ENCODE measurements at places on chromosomes 3 and 15.

DNA sequence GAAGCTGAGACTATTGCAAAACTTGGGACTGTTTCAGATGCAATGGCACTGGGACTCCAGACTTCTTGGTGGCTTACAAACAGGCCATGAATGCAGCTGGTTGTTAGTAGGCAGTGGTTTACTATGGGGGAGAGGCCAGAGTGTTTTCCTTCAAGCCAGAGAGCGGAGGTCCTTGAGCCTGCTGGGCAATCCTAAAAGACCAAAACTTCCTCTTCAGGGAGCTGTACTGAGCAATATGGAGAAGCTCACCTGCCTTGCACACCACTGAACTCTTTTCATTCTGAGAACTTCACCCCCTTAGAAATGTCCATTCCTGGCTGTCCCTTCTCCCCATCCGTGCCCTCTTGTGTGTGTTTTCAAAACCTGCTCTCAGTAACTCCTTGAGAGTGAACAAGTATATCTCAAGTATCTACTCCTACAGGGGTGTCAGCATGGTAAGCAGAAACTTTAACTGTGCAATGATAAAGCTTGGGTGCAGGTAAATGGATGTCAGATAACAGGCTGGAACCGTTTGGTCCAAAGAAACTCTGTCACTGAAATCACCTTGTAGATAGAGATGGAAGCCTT, 213.9 kb downstream of the CLSTN2 start:
- DNase-seq: no peak

DNA sequence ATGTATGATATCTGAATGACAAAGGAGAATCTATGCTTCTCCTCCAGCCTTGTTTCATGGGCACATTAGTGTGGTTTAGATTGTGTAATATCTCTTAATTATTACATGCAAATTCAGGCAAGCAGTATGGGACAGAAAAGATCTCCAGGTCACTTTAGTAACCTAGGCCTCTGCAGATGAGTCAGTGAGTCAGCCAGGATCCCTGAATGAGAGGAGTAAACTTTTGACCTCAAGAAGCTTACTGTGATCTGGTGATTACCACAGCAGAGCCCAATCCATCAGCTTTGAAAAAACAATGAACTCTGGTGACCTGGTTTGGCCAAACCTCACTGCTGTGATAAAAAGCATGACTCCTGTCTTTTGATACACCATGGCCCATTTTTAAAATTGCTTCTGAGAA, 107.8 kb downstream of the LRRN1 start:
- DNase-seq: no peak

DNA sequence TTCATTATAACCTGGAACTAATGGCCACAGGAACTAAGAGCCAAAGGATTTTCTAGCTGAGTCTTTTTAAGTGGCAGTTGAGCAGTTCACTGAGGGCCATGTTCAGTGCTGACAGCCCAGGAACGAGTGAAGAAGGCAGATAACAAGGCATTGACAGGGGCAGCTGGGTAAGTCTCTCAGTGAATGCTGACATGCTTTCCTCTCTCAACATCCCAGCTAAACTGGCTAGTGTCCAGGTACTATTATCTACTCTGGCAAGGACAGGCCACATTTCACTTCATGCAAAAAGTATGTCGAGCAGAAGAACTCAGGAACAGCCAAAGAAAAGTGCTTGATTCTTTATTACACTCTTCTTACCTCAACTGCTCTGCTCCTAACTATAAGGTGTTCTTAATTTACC, 515.9 kb downstream of the NLGN1 start:
- no peak for DNase-seq

DNA sequence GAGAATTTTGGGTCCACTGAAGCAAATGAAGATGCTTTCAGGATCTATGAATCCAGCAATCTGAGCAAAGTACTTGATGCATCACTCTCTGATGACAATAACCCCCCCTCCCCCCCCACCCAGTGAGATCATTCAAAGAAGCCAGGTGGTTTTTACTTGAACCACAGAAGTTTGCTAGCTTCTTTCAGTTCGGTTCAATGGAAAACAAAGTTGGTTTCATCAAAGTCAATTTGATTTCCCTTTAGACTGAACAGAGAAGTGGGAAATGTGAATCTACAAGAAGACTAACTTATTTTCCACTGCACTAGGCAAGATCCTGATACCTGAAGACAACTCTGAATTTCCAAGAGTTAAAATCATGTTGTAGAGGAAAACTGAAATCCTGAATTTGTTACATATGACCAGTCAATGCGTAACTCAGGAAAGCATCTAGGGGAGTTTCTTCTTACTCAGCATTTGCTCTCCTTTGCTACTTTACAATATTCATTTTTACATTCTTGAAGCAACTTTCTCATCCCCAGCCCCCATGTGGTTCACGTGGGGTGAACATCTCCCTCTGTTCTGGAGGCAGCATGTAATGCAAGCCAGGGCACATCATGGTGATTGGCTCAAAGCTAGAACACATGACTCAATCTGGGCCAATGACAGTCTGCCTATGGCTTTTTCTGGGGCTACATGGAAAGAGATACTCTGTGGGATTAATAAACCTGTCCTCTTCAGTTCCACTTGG, 572.6 kb downstream of the FOXP1 start:
- DNase-seq: no peak

- no peak for DNase-seq
Measured at GRCh38 chr3:120148187-120148949, 54.1 kb upstream of the GSK3B start.

GRCh38 chr15:70268698-70269251, 171.1 kb upstream of the TLE3 start:
- DNase-seq: no peak

GRCh38 chr3:121943431-121943830, 49.2 kb downstream of the SLC15A2 start:
- DNase-seq: no peak

DNA sequence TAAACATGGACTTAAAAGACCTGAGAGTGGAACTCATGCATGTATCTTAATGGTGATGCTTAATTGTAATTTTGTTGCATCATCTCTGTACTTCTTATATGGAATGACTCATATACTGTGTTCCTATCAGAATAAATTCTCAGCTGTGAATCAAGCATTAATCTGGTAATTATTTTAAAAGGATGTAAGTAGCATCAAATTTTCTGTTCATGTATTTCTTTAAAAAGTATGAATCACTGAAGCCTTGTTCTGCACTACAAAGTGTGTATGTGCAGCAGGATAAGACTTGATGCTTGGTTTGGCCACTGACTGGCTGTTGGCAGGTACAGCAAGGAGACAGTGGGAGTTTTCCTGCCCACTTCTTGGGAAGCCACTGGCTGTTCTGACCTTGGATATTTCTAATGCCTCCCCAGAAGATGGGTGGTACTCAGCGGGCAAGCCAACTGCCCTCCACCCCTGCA, 123.9 kb downstream of the ANO10 start:
- no peak for DNase-seq

- DNase-seq: peak; percentile 37
Measured at GRCh38 chr3:138469874-138470273, 35.5 kb downstream of the ESYT3 start.

GRCh38 chr3:39000008-39000450, 51.7 kb downstream of the SCN11A start:
- DNase-seq: no peak

DNA sequence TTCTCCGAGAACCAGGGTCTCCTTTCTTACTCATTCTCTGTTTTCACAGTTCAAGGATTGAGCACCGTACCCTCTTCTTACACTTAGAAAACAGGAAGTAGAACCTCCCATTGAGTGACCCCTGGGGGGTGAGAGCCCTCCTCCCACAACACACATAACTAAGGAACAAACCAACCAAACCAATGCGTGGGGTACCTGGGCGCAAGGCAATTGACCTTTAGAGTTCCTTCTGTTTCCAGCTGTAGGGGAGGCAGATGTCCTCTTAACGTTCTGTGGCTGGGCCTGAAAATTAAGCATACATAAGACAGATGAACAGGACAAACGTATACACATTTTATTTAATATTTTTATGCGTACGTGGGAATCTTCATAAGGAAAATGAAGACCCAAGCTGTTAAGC, 33.5 kb upstream of the TIMP4 start:
- DNase-seq: no peak

- no peak for DNase-seq
Measured at GRCh38 chr3:10365791-10366190, 44.9 kb upstream of the SEC13 start.

GRCh38 chr15:80988148-80988796, 1.3 kb downstream of the MESD start:
- no peak for DNase-seq

DNA sequence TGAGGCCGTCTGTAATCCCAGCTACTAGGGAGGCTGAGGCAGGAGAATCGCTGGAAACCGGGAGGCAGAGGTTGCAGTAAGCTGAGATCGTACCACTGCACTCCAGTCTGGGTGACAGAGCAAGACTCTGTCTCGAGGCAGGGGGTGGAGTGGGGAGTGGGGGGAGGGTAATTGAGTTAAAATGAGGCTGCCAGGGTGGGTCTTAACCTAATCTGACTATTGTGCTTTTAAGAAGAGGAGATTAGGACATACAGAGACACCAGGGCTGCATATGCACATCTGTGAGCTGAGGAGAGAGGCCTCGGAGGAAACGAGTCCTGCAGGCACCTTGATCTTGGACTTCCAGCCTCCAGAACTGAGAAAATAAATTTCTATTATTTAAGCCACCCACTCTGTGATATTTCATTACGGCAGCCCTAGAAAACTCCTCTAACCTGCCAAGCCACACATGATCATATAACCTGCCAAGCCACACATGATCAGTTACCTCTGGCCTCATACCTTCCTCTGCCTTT, 197.0 kb downstream of the THSD4 start:
- DNase-seq: no peak

DNA sequence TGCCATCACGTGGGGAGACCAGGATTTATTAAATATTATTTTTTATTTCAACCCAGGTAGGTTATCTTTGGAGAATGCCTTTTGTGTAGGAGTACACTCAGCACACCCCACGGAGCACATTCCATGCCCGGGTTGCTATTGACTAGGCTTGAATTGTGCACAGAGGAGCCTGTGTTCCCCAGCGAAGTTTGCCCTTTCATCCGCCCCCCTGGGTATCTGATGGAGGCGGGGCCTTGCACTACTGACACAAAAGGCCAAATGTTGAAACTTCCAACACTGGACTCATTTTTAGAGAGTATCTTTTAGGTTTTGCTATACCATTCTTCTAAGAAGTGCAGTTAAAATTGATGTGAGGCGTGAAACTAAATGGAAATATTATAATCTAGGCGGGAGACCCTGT, 39.3 kb upstream of the PPP4R2 start:
- no peak for DNase-seq

GRCh38 chr15:64048781-64049460, 2.6 kb upstream of the DAPK2 start:
- no peak for DNase-seq

- no peak for DNase-seq
Measured at GRCh38 chr3:190747571-190747970, 114.9 kb downstream of the GMNC start.

- DNase-seq: no peak
Measured at GRCh38 chr3:45381168-45381852, 7.1 kb upstream of the LARS2 start.

DNA sequence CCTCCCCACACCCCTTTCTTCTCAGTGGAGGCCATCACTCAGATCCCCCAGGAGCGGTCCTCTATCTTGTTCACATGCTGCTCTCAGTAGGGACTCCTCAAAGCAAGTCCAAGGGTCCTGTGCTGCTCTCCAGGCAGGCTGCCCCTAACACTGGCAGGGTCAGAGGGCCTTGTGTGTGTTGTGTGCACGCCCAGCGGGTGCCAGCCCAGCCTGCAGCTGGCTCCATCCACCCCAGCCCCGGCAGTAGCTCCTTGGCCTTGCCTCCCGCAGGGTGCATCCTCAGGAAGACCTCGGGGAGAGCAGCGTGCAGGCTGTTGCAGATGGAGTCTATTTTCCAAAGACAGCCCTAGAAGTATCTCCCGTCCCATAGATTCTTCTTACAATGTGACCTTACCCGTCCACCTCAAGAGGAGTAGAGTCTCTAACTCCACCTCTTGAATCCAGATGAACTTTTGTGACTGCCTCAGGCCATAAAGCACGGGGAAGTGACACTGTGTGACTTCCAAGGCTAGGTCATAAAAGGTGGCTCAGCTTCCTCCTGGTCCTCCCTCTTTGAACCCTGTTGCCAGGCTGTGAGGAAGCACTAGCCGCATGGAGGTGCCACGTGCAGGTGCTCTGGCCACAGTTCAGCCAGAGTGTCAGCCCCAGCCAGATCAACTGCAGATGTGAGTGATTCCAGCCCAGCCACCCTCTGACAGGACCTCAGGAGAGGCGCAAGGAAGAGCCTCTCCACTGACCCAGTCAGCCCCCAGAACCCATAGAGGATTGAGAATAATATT, 531.6 kb downstream of the SHQ1 start:
- DNase-seq: no peak

DNA sequence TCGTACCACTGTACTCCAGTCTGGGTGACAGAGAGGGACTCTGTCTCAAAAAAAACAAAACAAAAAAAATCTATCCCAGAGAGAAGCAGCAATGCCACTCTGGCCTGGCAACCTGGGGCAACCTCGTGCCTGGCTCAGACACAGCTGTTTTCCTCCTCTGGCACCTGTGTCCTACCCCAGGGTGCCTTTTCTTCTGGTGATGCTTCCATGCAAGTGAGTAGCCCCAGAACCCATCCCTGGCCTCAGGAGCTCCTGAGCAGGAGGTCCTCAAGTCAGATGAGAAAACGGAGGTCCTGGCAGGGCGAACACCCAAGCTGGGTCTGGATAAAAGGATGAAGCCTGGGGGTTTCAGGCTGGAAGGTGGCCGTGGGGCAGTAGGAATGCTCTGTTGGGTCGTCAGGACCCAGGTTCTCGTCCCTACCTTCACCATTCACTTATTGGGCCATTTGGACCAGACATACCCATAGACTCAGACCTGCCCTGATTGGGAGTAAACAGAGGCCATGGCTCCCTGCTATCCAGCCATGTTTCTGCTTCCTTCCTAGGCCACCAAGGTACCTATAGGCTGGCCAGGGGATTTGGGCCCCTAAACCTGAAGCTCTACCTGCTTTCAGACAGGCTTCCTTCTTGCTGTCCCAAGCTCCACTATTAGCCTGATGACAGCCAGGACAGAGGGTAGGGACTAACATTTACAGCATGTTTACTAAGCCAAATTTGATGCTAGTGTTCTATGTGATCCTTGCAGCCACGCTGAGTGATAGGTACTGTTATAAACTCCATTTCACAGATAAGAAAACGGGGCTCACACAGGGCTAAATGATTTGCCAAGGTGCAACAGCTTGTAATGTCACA, 102.2 kb downstream of the DAPK2 start:
- DNase-seq: no peak

DNA sequence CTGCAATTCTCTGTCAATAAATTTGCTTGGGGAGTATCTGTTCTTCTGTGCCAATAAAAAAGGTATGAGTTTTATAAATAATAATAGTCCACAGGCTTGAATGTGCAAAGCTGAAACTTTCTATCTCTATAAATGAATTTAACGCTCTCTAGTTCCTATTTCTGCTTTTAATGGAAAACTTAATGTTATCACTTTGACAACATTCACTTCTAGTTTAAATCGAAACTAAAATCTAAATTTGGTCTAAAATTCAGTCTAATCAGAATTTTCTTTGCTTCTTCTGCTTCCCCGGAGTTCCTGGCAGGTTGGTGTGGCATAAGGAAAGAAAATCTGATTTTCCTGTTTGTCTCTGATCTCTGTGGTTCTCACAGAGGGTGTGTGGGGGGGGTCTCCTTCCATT, 450.1 kb upstream of the TBL1XR1 start:
- no peak for DNase-seq

- DNase-seq: no peak
Measured at GRCh38 chr15:63202861-63203260, 13.5 kb downstream of the RAB8B start.

- DNase-seq: no peak
Measured at GRCh38 chr3:149535333-149535685, 60.8 kb downstream of the TM4SF4 start.
